T follicular helper cell (primary cell): ENCODE measurements at places on chromosomes 7 and 10.
A peak's percentile ranks its signal among the peaks of the same experiment; 100 is the strongest.

DNA sequence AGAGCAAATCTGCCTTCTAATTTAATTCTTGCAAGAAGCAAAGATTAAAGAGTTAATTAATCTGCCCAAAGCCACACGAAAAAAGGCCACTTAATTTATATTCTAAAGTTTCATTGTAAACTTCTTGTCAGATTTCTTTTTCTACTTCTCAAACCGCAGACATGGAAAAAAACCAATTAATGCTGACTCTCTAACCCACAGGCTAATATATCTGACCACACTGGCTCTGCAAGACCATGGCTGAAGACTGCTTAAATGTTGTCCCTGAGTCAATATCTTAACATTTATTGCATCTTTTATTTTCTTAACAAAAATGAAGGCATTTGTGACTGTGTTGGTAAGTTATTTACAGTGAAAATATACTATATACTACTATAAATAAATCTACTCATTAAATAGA, 234.0 kb upstream of the SP8 start:
- no peak for DNase-seq

- peak; percentile 68 for DNase-seq
Observed at GRCh38 chr10:17428351-17429097, 25.9 kb downstream of the ST8SIA6 start.

- DNase-seq: no peak
Observed at GRCh38 chr10:97427571-97428179, 1.7 kb downstream of the PGAM1 start.

GRCh38 chr7:73738612-73739386, at the start of gene ABHD11:
Gene ABHD11 (minus strand): TSS chr7:73738802. CDS start chr7:73738770, 32 bp downstream.
- peak; percentile 96 for DNase-seq

DNA sequence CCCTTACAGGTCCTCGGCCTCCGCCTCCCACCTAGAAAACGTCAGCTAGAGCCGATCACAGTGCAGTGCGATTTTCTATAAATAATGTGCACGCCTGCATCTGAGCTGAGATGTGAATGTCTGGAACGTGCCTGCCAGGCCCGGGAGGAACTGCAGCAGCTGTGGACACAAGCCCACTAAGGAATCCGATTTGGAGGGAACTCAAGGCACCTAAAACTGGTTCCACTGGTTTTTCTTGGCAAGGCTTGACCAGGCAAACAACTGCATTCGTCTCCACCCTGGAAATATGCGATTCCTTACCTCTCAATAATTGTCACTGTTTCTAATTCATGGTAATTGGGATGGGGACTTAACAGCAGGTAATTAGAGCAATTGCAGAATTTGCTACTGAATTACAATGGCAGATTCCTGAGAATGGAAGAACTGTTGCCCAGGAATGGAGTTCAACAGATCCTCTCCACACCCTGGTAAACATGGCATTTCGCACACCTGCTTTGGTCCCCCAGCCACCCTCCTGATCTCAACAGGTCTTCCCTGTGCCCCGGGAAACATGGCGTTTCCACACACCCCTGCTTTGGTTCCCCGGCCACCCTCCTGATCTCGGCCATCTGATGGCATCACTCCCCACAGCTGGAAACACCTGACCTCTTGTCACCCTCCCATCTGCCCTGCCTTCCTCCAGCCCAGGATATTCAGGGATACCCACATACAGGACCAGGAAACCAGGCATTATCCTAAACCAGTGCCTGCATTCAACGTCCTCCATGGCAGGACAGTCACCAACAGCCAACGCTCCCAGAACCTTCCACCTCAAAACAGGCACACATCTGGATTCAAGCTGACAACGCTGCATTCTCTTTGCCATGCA, 76.0 kb downstream of the DIP2C start:
- DNase-seq: no peak

- no peak for DNase-seq
Observed at GRCh38 chr7:129779602-129780256, 168.2 kb downstream of the NRF1 start.

- no peak for DNase-seq
Observed at GRCh38 chr7:105838627-105839231, 37.7 kb downstream of the ATXN7L1 start.
